ENCODE measurements at places on chromosomes 13 and 19. TPM values are rescaled to one million over a fixed set of nuclear protein-coding genes. Genes with fewer than 3 reads are reported as not detected.

- no peaks in the 10 kb centered on the region for H3K36me3 ChIP-seq
- no peak overlapping the region for H3K27ac ChIP-seq
- DNase-seq, result no peak
- no peaks in the 10 kb centered on the region for H3K27me3 ChIP-seq
- H3K4me1 ChIP-seq, result no peaks in the 10 kb centered on the region
Observed at GRCh38 chr19:31249217-31249616, 100.0 kb downstream of the TSHZ3 start.

DNA sequence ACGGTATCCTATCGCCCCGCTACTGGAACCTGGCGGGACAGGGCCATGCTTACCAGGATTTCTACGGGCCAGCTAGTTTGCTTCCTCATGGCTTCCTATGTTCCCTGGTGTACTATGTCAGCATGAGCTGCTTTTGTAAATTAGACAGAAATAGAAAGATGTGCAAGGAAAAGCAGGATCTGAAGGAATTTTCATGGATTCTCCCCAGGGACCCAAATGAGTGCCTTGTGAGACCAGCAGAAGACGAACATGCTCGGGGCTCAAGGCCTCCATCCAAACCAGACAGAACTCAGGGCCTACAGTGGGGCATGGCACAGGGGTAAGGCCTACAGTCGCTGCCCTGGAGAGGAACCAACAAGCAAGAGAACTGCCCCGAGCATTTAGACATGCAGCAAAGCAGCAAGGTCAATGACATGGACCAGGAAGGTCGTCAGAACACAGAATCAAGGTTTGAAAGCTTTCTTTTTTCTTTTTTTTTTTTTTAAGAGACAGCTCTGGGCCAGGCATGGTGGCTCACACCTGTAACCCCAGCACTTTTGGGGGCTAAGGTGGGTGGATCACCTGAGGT, 17.3 kb downstream of the EPS15L1 start:
- H3K36me3 ChIP-seq, result no peaks in the 10 kb centered on the region
- no peak overlapping the region for H3K4me3 ChIP-seq
- H3K4me1 ChIP-seq, result peaks cover 50% of the 10 kb centered on the region
- DNase-seq, result no peak
- no peaks in the 10 kb centered on the region for H3K27me3 ChIP-seq

DNA sequence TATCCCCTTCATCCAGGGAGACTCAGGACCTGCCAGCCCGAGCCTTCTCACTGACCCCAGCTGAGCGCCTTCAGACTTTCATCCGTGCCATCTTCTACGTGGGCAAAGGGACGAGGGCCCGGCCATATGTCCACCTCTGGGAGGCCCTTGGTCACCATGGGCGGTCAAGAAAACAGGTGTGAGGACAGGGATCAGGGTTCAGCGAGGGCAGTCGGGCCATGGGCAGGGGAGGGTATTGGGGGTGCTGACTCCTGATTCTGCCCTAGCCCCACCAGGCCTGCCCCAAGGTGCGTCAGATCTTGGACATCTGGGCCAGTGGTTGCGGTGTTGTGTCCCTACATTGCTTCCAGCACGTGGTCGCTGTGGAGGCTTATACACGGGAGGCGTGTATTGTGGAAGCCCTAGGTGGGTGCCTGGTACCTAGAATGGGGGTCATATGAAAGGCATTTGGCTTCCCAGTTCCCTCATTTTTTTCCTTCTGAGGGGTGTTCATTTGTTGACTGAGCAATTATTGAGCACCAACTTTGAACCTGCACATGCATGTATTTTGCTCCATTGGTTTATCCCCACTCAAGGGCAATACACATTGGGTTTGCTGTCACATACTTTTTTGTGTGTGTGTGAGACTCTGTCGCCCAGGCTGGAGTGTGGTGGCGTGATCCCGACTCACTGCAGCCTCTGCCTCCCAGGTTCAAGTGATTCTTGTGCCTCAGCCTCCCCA, 3.9 kb downstream of the ANKLE1 start:
- peaks cover 26% of the 10 kb centered on the region for H3K4me1 ChIP-seq
- H3K27me3 ChIP-seq, result peaks cover 45% of the 10 kb centered on the region
- no peak for DNase-seq
- H3K36me3 ChIP-seq, result no peaks in the 10 kb centered on the region
- no peak overlapping the region for H3K27ac ChIP-seq

GRCh38 chr19:52993342-52994178, 20.2 kb upstream of the ERVV-1 start:
- H3K4me1 ChIP-seq, result peaks cover 16% of the 10 kb centered on the region
- peak overlapping the region; percentile 74 for H3K4me3 ChIP-seq
- DNase-seq, result peak; percentile 60
- H3K27me3 ChIP-seq, result no peaks in the 10 kb centered on the region
- no peaks in the 10 kb centered on the region for H3K36me3 ChIP-seq

- H3K27ac ChIP-seq, result peak within 1 kb of the TSS; percentile 97
- H3K4me1 ChIP-seq, result peaks cover 44% of the 10 kb centered on the region
- H3K36me3 ChIP-seq, result peaks cover 7% of the 10 kb centered on the region
Observed at GRCh38 chr19:41310033-41310831, at the start of gene CCDC97. CCDC97 (plus strand) TSS chr19:41310172; CDS start chr19:41310311, 139 bp downstream.

DNA sequence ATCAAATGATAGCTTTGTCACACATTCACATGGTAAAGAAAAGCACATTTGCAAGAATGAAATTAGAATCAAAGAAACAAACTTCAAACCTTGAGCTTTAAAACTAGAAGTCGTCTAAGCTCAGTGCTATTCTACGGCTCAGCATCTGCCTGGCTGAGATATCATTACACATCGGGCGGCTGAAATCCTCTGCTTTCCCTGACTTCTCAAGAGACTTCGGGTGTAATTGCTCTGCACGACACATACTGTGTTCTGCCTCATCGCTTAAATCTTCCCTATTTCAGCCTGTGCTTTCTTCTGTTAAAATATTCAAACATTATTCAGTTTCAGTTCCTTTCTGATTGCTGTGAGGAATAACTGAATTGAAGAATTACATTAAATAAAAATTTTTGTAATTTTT, 265.3 kb downstream of the NALCN start:
- no peak overlapping the region for H3K27ac ChIP-seq
- no peaks in the 10 kb centered on the region for H3K4me1 ChIP-seq
- no peaks in the 10 kb centered on the region for H3K36me3 ChIP-seq
- DNase-seq, result no peak

DNA sequence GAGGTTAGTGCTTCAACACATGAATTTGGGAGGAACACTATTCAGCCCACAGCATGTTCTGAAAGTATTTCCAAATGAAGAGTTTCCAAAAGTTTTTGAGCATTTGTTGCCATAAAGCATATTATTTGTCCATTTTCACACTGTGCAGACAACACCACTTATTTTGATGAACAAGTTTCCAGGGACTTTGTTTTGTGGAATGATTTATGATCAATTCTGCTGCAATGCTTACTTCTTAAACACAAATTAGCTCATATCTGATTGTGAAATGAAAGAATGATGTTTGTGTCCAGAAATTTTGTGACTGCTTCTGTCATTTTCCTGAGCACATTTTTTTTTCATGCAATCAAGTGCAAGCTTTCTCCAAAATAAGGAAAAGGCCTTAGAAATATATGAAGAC, 205.3 kb downstream of the RAP2A start:
- H3K4me1 ChIP-seq, result no peaks in the 10 kb centered on the region
- H3K27me3 ChIP-seq, result no peaks in the 10 kb centered on the region
- H3K4me3 ChIP-seq, result no peak overlapping the region
- H3K36me3 ChIP-seq, result no peaks in the 10 kb centered on the region

GRCh38 chr19:34366738-34367623, 2.0 kb downstream of the GPI start:
- H3K27ac ChIP-seq, result peak overlapping the region; percentile 14
- peak overlapping the region; percentile 18 for H3K4me3 ChIP-seq
- DNase-seq, result no peak
- H3K27me3 ChIP-seq, result no peaks in the 10 kb centered on the region
- no peaks in the 10 kb centered on the region for H3K36me3 ChIP-seq

DNA sequence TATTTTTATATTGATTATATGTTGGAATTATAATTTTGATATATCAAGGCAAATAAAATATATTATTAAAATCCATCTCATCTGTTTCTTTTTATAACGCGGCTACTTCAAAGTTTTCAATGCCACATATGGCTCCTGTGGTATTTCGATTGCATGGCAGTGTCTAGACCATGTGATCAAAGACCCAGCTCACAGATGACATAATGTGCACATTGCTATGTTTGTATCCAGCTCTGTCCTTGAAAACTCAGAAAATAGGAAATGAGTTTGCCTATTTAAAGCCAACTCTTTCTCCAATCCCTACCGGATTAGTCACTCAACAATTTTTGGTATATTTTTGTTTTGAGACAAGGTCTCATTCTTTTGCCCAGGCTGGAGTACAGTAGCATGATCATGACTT, 26.2 kb downstream of the TMTC4 start:
- DNase-seq, result no peak
- H3K4me3 ChIP-seq, result no peak overlapping the region
- no peak overlapping the region for H3K27ac ChIP-seq
- H3K4me1 ChIP-seq, result no peaks in the 10 kb centered on the region
- peaks cover 6% of the 10 kb centered on the region for H3K36me3 ChIP-seq

DNA sequence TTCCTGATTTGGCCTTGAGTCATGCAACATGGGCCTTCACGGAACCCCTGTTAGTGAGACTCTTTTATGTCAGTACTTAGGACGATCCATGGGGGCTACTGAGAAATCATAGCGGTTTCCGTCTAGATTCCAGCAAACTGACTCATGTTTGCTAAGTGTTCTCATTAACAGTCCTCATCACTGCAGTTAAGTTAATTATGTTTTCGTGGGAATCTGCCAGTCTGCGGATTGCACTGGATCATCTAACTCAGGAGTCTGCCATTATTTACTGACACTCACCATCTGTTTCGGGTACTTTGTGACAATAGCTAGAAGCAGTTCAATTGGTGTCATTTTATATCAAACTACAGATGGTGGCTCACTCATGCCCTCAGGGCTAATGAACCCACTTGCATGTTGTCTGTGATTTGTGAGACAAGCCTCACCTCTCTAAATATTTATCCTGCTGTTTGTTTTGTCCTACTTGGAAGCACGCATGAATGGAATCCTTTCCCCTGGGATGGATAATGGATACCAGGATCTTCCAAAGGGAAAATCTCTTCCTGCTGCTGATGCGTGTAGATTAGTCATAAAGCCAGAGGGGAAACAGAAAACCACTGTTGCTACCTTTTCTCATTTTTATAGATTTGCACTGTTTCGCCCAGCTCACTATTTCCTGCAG, 61.8 kb downstream of the RAB20 start:
- no peaks in the 10 kb centered on the region for H3K27me3 ChIP-seq
- no peak overlapping the region for H3K4me3 ChIP-seq
- H3K36me3 ChIP-seq, result no peaks in the 10 kb centered on the region
- no peak overlapping the region for H3K27ac ChIP-seq

DNA sequence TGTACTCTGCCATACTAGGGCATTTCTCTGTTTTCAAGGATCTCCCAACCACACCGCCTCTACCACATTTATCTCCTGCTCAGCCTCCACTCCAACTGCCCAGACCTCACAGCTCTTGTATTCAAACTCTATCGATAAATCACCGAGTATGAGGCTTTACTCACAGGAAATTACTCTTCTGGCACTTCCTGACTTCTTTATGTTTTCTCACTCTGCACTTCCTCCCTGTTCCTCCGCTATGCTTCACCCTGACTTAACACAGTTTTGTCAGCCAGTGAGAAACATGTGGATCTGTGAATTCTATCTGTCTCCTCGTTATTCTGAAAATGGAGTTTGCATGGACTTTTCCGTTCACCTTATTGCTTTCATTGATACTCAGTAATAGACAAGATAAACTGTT, 2.6 kb upstream of the CARD8 start:
- H3K4me3 ChIP-seq, result peak overlapping the region; percentile 35
- H3K27me3 ChIP-seq, result no peaks in the 10 kb centered on the region
- peaks cover 23% of the 10 kb centered on the region for H3K4me1 ChIP-seq
- DNase-seq, result no peak
- no peaks in the 10 kb centered on the region for H3K36me3 ChIP-seq

- peaks cover 16% of the 10 kb centered on the region for H3K27me3 ChIP-seq
- peak overlapping the region; percentile 54 for H3K27ac ChIP-seq
- H3K4me1 ChIP-seq, result peaks cover 91% of the 10 kb centered on the region
- no peaks in the 10 kb centered on the region for H3K36me3 ChIP-seq
- peak overlapping the region; percentile 44 for H3K4me3 ChIP-seq
- DNase-seq, result peak; percentile 69
Observed at GRCh38 chr19:10408511-10409283, 5.4 kb upstream of the CDC37 start.

DNA sequence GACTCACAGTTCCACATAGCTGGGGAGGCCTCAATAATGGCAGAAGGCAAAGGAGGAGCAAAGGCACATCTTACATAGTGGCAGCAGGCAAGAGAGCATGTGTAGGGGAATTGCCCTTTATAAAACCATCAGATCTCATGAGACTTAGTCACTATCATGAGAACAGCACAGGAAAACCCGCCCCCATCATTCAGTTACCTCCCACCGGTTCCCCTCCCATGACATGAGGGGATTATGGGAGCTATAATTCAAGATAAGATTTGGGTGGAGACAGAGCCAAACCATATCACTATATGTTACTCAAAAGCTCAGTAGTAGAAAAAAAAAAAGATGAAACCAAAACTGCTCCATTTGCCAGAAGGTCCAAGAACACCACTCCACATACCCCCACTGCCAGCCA, 58.5 kb downstream of the DNAJC15 start:
- H3K4me3 ChIP-seq, result no peak overlapping the region
- no peaks in the 10 kb centered on the region for H3K4me1 ChIP-seq
- H3K27ac ChIP-seq, result no peak overlapping the region
- no peaks in the 10 kb centered on the region for H3K27me3 ChIP-seq
- H3K36me3 ChIP-seq, result peaks cover 6% of the 10 kb centered on the region

- no peak overlapping the region for H3K27ac ChIP-seq
- no peak for DNase-seq
- peak overlapping the region; percentile 0 for H3K4me3 ChIP-seq
- peaks cover 3% of the 10 kb centered on the region for H3K27me3 ChIP-seq
- H3K4me1 ChIP-seq, result no peaks in the 10 kb centered on the region
Observed at GRCh38 chr19:58203814-58204475, 21.1 kb downstream of the ZNF274 start.

- H3K36me3 ChIP-seq, result no peaks in the 10 kb centered on the region
- H3K27me3 ChIP-seq, result no peaks in the 10 kb centered on the region
- H3K4me3 ChIP-seq, result no peak overlapping the region
- no peak for DNase-seq
- no peak overlapping the region for H3K27ac ChIP-seq
Observed at GRCh38 chr13:23770973-23771372, 118.2 kb downstream of the MIPEP start.

Gene NLRP8
- not detected for total RNA-seq

Gene CGB1
- total RNA-seq, result not detected

Gene ADGRE3
- total RNA-seq, result not detected

All from T-cell (primary cell).